ENCODE measurements at places on chromosomes 4 and X. TPM values are rescaled to one million over a fixed set of nuclear protein-coding genes. Genes with fewer than 3 reads are reported as not detected.

GRCh38 chr4:70365479-70365878, 4.9 kb downstream of the SMR3A start:
- ATAC-seq, result no peak

SNCA gene
- total RNA-seq, result 0.85 TPM

GRCh38 chrX:132940727-132941327, 17.6 kb downstream of the HS6ST2 start:
- ATAC-seq, result no peak

ARHGAP6 gene
- not detected for total RNA-seq

MAP7D3 gene
- 18.3 TPM for total RNA-seq

DNA sequence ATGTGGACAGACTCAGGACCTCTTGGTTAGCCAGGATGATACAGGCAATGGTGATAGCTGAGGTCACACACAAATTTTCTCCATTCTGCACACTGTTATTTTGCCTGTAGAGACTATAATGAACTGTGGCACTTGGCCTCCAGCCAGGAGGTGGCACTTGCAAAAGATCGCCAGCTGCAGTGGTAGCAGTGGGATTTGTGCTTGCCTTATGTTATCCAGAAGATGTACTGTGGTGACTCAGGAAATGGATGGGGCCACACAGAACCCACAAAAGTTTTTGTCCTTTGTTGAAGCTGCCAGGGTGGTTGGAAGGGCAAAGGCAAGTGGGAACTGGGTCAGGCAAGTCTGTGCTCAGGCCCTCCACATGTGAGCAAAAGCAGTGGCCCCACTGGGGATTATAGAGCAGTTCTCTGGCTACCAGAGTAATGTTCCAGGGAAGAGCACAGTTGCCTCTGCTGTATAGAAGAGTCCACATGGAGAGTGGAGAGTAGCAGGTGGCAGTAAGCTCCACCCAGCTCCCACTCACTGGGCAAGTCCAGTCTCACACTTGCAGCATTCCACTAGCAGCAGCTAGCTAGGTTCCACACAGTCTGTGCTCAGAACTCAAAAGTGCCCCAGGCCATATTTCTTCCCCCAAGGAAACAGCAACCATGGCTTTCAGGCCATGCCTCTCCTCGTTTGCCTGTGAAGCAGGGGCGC, 5.9 kb upstream of the C4orf17 start:
- no peak for ATAC-seq

GRCh38 chr4:71211748-71212147, 127.1 kb upstream of the SLC4A4 start:
- ATAC-seq, result no peak

DNA sequence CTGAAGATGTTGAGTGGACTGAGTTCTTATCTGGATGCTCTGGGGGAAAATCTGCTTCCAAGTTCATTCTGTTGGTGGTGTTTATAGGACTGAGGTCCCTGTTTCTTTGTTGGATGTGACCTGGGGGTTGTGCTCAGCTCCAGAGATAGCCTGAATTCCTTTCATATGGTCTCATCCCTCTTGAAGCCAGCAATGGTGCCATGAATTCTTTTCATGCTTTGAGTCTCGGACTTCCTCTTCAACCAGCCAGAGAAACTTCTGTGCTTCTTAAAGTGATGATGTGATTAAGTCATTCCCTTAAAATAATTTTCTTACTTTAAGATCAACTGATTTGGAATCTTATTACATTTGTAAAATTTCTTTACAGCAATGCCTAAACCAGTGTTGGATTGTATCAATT, 233.8 kb upstream of the UGT8 start:
- ATAC-seq, result no peak

THAP6 gene
- 15.8 TPM for total RNA-seq

DNA sequence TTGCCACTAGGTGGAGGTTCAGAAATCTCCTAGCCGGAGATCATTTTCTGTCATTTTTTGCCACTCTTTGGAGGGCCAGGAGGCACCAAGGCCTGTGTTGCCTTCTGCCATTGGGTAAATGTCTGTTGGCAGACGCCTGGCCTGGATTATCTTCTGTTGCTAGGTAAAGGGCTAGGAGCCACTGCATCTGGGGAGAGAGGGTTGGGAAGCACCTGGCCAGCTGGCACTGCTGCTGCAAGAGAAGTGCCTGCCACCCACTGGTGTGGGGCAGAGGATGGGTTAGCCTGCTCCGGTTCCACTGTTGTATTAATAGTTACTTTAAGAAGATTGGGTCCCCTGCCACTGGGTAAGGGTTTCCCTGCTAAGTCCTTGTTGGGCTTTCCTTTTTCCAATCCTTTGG, 58.1 kb downstream of the AWAT2 start:
- no peak for ATAC-seq

GRCh38 chr4:20127626-20128025, 124.1 kb upstream of the SLIT2 start:
- no peak for ATAC-seq

DNA sequence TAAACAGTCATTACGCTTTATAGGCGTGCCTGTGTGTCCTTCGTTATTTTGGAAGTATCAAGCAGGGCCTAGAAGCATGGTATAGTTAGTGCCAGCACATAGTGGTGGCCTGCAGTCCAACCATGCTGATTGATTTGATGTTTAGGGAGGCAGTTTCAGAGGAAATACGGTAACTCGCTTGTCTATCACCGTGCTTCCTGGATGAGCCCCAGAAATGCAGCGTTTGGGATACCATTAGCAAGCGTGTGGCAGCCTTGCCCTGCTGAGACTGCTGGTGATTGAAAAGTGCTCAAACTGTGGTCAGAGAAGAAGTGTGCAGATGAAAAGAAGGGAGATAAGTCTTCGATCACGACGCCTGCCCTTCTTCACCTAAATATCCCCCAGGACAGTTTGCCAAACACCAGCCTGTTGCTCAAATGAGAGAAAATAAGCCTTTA, 158.4 kb downstream of the CHIC2 start:
- no peak for ATAC-seq

DNA sequence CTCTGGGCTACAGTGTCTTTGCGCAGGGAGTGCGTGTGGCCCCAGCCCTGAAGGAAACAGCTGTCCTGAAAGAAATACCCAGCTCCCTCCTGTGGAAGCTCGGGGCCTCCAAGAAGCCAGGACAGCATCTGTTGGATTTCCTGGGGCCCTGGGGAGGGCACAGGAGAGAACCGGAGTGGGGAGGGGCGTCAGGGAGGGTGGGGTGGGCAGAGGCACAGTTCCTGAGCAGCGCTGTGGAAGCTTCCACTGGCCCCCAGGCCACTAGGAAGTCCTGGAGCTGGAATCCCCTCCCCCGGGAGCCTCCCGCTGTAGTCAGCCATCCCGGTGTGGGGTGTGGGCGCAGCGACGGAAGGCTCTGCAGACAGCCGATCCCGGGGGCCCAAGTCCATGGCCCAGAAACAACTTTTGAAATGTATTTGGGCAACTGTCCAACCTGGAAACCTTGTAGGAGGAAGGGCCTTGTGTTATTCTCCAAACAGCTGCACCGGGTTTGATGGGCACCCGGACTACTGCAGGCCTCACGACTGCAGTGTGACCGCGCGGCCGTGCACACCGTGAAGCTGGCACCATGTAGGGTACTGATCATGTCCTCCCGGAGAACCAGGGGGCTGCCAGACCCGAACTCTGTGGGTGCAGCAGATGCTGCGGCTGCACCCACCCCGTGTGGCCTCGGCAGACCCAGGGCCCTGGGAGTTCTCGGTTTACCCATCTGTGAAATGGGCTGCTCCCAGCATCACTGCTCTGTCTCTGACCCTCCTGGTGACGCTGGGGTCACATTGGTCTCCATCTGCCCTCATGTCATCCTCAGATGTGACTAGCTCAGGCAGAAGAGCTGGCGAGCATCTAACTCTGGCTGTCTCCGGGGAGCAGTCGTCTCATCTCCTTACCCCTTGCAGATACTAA, 68.5 kb upstream of the HMX1 start:
- no peak for ATAC-seq

FREM3 gene
- not detected for total RNA-seq

SHOX gene
- not detected for total RNA-seq

Measured in activated T-helper 17 cell treated with anti-CD3 and anti-CD28 coated beads, Interleukin-2, amount 50 U/mL, for 72 hours (primary cell).